ENCODE measurements at places on chromosomes 5 and 9. TPM values are rescaled to one million over a fixed set of nuclear protein-coding genes. Genes with fewer than 3 reads are reported as not detected.
A peak's percentile ranks its signal among the peaks of the same experiment; 100 is the strongest.

The KCNMB1 gene
- total RNA-seq = 0.22 TPM

The GDA gene
- 0.49 TPM for total RNA-seq

The HAVCR1 gene
- 0.04 TPM for total RNA-seq

The ITGA1 gene
- total RNA-seq = 36.5 TPM

The SRP19 gene
- total RNA-seq = 58.9 TPM

GRCh38 chr9:136075881-136076678, 19.0 kb downstream of the NACC2 start:
- peaks cover 14% of the 10 kb centered on the region for H3K4me1 ChIP-seq
- DNase-seq = peak; percentile 6
- H3K27ac ChIP-seq = no peak overlapping the region
- no peak overlapping the region for H3K4me3 ChIP-seq
- no peaks in the 10 kb centered on the region for H3K27me3 ChIP-seq
- H3K36me3 ChIP-seq = no peaks in the 10 kb centered on the region

DNA sequence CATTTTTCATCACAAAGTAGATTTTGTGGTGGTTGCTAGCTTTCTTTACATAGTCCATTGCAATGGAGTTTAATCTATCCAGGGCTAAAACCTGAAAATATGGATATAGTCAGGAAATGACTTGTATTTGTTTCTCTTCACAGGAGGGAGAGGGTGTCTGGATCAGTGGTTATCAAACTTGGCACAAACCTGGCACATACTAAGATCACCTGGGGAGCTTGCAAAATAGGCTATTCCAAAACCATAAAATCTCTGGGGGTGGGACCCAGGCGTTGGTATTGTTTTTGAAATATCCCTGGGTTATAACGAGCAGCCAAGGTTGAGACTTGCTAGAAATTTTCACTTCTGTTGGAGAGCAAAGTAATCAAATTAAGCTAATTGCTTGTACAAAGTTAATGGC, 179.9 kb downstream of the PCSK1 start:
- H3K36me3 ChIP-seq = no peaks in the 10 kb centered on the region
- no peak overlapping the region for H3K27ac ChIP-seq
- no peaks in the 10 kb centered on the region for H3K4me1 ChIP-seq
- H3K4me3 ChIP-seq = no peak overlapping the region

GRCh38 chr5:1527533-1528205, 3.9 kb upstream of the LPCAT1 start:
- H3K36me3 ChIP-seq = no peaks in the 10 kb centered on the region
- H3K27ac ChIP-seq = no peak overlapping the region
- no peak overlapping the region for H3K4me3 ChIP-seq
- H3K4me1 ChIP-seq = peaks cover 10% of the 10 kb centered on the region
- no peaks in the 10 kb centered on the region for H3K27me3 ChIP-seq

DNA sequence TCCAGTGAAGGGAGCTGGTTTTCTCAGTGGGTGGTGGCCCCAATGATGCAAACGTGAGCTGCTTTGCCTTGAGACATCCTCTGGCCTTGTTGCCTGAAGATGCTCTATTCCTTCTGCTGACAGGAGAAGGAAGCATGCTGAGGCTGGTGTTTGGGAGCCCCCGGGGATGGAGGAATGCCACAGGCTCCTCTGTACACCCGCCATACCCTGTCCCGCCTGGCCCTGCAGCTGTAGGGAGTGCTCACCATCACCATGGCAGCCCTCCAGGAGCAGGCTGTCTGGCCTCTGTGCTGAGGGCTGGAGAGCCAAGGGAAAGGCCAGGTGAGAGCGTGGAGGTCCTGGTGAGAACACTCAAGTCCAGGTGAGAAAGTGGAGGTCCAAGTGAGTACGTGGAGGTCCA, 134.4 kb downstream of the MRPL36 start:
- no peak for DNase-seq
- no peak overlapping the region for H3K27ac ChIP-seq
- H3K27me3 ChIP-seq = peaks cover 50% of the 10 kb centered on the region
- H3K36me3 ChIP-seq = no peaks in the 10 kb centered on the region
- no peak overlapping the region for H3K4me3 ChIP-seq

DNA sequence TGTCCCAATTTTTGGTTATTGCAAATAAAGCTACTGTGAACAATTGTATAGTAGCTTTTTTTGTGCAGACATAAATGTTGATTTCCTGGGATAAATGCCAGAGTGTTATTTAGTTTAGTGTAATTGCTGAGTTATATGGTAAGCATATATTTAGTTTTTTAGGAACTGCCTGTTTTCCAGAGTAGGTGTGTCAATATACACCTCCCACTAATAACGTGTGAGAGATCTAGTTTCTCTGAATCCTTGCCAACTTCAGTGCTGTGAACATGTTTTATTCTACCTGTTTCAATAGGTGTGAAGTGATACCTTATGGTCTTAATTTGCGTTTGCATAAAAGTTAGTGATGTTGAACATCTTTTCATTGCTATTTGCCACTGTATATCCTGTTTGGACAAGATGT, 9.1 kb upstream of the OR2S2 start:
- no peak overlapping the region for H3K4me3 ChIP-seq
- no peak for DNase-seq
- H3K27me3 ChIP-seq = peaks cover 12% of the 10 kb centered on the region
- H3K36me3 ChIP-seq = no peaks in the 10 kb centered on the region
- H3K4me1 ChIP-seq = peaks cover 7% of the 10 kb centered on the region

DNA sequence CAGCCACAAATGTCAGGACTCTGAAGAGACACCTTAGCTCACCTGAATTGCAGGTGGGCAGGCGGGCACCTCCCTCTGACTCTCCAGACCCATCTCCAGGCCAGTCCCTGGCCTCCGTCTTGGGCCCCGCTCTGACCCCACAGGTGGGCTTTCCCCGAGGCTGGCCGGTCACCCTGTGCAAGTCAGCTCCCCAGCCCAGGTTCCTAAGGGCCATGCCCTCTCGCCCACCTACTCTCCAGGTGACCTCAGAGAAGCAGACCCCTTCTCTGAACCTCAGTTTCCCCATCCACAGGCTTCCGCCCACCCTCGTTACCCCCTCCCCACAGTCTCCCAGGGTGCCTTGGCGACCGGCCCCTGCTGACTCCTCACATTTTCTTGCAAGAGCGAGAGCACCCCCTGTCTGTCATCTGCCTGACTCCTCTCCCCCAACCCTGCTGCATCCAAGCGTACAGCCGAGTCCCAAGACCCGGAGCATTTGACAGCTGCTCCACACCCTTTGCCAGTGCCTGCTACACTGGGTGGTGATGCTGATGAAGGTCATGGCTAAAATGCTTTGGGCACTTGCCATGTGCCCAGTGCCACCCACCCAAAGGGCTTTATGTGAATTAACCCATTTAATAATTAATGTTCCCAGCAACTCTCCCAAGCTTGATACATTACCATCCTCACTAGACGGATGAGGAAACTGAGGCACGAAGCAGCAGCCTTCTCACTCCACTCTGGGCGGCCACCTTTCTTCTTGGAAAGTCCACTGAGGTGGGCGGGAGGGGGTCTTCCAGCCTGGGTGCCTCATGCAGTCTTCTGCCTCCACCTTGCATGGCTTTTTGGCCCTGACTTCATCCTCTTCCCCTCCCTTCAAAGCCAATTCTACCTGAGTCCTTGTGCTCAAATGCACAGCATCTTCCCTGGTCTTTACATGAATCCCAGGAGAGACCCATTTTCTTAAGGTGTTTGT, 51.1 kb upstream of the ORM1 start:
- peak; percentile 75 for DNase-seq
- H3K4me1 ChIP-seq = peaks cover 30% of the 10 kb centered on the region
- H3K36me3 ChIP-seq = peaks cover 29% of the 10 kb centered on the region
- no peak overlapping the region for H3K27ac ChIP-seq

- no peaks in the 10 kb centered on the region for H3K27me3 ChIP-seq
- no peak overlapping the region for H3K4me3 ChIP-seq
- H3K4me1 ChIP-seq = peaks cover 19% of the 10 kb centered on the region
- H3K27ac ChIP-seq = no peak overlapping the region
- H3K36me3 ChIP-seq = no peaks in the 10 kb centered on the region
Measured at GRCh38 chr5:143673676-143674468, 138.1 kb upstream of the HMHB1 start.

GRCh38 chr5:143860211-143860610, 48.2 kb downstream of the HMHB1 start:
- no peaks in the 10 kb centered on the region for H3K27me3 ChIP-seq
- no peak overlapping the region for H3K4me3 ChIP-seq
- H3K27ac ChIP-seq = no peak overlapping the region

DNA sequence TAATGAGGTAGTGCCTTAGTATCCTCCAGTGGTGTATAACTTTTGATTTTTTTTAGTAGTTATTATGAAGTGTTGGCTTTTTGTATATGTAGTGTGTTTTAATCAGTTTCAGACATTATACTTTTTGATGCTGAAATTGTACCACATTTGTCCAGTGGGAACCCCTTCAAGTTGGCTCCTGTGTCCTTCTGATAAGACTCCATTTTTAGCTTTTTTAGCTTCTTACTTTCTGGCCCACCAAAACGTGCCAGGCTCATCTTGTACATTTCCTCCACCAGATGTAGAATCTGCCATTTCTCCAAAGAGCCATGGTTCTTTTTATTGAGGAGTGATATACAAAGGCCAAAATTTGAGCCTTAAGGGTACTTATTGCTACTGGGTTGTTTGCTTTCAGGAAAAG, 84.4 kb downstream of the PBX3 start:
- H3K4me3 ChIP-seq = no peak overlapping the region
- H3K36me3 ChIP-seq = no peaks in the 10 kb centered on the region
- DNase-seq = no peak
- H3K27ac ChIP-seq = no peak overlapping the region

DNA sequence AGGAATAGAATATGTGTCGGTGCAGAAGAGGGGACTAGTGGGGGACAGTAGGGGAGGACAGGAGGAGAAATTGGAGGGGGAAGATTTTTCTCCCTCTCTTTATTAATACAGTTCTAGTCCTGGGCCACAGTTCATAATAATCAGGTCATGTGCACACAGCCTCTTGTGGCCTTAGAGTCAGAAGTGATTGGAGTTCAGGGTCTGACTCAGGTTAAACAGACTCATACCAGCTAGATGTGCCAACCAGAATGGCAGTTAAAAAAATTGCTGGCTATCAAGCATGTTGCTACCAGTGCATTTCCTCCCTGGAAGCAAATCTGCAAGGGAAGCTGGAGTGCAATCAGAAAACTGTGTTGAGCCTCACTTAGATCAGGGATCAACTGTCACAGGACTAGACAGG, 132.7 kb upstream of the MAP1B start:
- H3K4me1 ChIP-seq = no peaks in the 10 kb centered on the region
- H3K4me3 ChIP-seq = no peak overlapping the region
- H3K27ac ChIP-seq = no peak overlapping the region

- H3K4me1 ChIP-seq = peaks cover 5% of the 10 kb centered on the region
- no peak for DNase-seq
- no peaks in the 10 kb centered on the region for H3K27me3 ChIP-seq
- H3K36me3 ChIP-seq = no peaks in the 10 kb centered on the region
- H3K27ac ChIP-seq = no peak overlapping the region
Measured at GRCh38 chr5:34464829-34465228, 191.3 kb upstream of the RAI14 start.

- no peak for DNase-seq
- no peaks in the 10 kb centered on the region for H3K36me3 ChIP-seq
- H3K27me3 ChIP-seq = no peaks in the 10 kb centered on the region
Measured at GRCh38 chr5:30098940-30099339, 1094.5 kb upstream of the CDH6 start.

GRCh38 chr5:72018143-72018803, 89.0 kb upstream of the MAP1B start:
- H3K36me3 ChIP-seq = no peaks in the 10 kb centered on the region
- no peak overlapping the region for H3K4me3 ChIP-seq
- no peak overlapping the region for H3K27ac ChIP-seq
- H3K4me1 ChIP-seq = no peaks in the 10 kb centered on the region
- peak; percentile 20 for DNase-seq

DNA sequence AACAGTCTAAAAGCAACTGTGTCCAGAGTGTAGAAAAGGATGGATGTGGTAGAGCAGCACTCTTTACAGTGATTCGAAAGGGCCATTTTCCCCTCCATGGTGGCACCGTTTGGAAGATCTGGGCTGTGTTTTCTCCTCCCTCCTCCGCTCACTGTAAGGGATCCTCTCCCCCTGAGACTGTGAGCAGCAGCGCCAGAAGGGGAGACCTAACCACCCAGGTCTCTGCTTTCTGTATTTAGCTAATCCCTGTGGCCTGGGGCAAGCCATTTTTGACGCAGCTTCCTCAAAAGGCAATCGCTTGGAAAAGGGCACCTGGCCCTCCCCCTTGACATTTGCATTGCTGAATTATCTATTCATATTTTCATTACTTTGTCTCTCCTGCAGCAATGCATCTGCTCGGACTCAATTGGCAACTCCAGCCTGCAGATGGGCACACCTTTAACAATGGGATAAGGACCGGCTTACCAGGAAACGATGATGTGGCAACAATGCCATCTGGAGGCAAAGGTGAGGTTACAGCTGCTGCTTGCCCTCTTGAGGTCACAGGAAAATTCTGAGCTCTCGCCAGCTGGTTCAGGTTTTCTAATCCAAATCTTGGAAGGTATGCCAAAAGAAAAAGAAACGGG, 244.3 kb upstream of the WWC1 start:
- peak; percentile 44 for DNase-seq
- H3K27ac ChIP-seq = no peak overlapping the region

- no peak overlapping the region for H3K27ac ChIP-seq
- no peaks in the 10 kb centered on the region for H3K36me3 ChIP-seq
- H3K4me3 ChIP-seq = no peak overlapping the region
- no peaks in the 10 kb centered on the region for H3K4me1 ChIP-seq
- peaks cover 17% of the 10 kb centered on the region for H3K27me3 ChIP-seq
- no peak for DNase-seq
Measured at GRCh38 chr5:1288439-1289335, 6.2 kb downstream of the TERT start.

- H3K27me3 ChIP-seq = peaks cover 24% of the 10 kb centered on the region
- H3K4me1 ChIP-seq = peaks cover 4% of the 10 kb centered on the region
- no peak for DNase-seq
- no peak overlapping the region for H3K4me3 ChIP-seq
Measured at GRCh38 chr9:132249690-132250089, 87.8 kb downstream of the NTNG2 start.

GRCh38 chr9:113979343-113980127, 98.6 kb downstream of the AMBP start:
- H3K27ac ChIP-seq = no peak overlapping the region
- no peak overlapping the region for H3K4me3 ChIP-seq
- DNase-seq = no peak
- peaks cover 1% of the 10 kb centered on the region for H3K36me3 ChIP-seq
- no peaks in the 10 kb centered on the region for H3K27me3 ChIP-seq

DNA sequence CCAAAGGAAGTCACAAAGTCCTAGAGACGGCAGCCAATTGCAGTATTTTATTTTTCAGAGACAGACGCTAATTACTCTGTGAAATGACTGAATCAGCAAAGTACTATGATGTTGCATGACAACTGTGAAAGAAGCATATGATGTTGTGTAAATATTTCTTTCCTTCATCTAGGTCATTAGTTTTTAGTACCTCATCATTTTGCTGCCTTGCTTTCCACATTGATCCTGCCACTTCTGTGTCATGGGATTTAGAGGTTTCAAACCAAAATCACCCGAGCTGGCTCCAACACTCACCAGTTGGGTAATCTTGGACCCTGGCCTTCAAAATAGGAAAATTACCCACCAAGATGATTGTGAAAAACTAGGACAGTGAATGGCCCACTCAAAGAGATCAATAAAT, 585.2 kb downstream of the ACTL7B start:
- no peak overlapping the region for H3K4me3 ChIP-seq
- H3K4me1 ChIP-seq = peaks cover 24% of the 10 kb centered on the region
- no peak overlapping the region for H3K27ac ChIP-seq
- no peaks in the 10 kb centered on the region for H3K36me3 ChIP-seq
- H3K27me3 ChIP-seq = no peaks in the 10 kb centered on the region

All from muscle of leg (tissue), 16 donors.